GDM1 (cell line): ENCODE measurements at places on chromosomes 2 and 18.
A peak's percentile ranks its signal among the peaks of the same experiment; 100 is the strongest.

GRCh38 chr2:238591732-238592131 lies 165.0 kb downstream of the ASB1 start:
- DNase-seq = no peak

- no peak for DNase-seq
Measured at GRCh38 chr2:220259662-220260061, 632.2 kb downstream of the SLC4A3 start.

- DNase-seq = no peak
Measured at GRCh38 chr2:33059471-33060156, 112.9 kb downstream of the LTBP1 start.

- DNase-seq = peak; percentile 44
Measured at GRCh38 chr2:88874063-88874657, 182.7 kb downstream of the RPIA start.

GRCh38 chr2:219123356-219124135 lies 37.1 kb downstream of the NHEJ1 start:
- DNase-seq = no peak

DNA sequence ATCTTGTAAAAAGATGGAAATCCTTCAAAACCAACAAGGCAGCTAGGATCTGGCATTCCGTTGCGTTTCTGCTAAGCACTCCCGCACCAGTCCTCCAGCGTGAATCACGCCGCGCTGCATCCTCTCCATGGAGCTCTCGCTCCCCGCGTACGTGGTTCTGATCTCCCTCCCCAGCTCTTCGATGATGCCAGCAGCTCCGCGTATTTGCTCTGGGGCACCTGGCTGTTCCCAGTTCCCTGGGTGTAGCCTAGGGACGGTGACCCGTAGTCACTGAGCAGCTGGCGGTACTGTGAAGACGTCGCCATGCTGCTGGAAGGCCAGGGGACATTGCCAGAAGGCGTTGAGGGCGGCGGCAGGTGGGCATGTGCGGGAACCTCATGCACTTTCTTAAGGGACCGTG lies 407.5 kb downstream of the RNF144A start:
- DNase-seq = no peak
